ENCODE measurements at places on chromosomes 5 and 9.
A peak's percentile ranks its signal among the peaks of the same experiment; 100 is the strongest.

DNA sequence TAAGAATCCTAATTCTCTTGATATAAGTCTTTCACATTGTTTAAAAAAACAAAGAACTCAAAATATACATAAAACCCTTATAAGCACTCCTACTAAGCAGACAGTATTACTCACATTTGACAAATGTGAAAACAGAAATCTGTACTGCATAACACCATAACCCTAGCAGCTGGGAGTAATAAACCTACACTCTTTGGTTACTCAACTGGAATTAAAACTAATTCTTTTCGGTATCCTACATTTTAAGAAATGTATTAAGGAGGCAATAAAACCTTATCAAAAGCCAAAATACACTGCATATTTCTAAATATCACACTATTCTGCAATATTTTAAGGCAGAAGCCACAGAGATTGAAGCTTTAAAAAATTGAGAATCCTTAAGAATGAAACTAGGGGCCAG, 6.8 kb downstream of the AUH start:
- DNase-seq = no peak

GRCh38 chr5:103375863-103376591, 117.5 kb downstream of the MACIR start:
- DNase-seq = no peak

DNA sequence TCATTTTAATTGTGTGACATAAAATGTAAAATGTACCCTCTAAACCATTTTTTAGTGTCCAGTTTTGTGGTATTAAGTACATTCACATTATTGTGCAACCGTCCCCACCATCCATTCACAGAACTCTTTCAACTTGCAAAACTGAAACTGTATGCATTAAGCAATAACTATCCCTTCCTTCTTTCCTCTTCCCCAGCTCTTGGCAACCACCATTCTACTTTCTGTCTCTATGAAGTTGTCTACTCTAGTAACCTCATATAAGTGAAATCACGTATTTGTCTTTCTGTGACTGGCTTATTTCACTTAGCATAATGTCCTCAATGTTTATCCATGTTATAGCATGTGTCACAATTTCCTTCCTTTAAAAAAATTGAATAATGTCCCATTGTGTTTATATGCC, 142.4 kb downstream of the C9orf152 start:
- no peak for DNase-seq

DNA sequence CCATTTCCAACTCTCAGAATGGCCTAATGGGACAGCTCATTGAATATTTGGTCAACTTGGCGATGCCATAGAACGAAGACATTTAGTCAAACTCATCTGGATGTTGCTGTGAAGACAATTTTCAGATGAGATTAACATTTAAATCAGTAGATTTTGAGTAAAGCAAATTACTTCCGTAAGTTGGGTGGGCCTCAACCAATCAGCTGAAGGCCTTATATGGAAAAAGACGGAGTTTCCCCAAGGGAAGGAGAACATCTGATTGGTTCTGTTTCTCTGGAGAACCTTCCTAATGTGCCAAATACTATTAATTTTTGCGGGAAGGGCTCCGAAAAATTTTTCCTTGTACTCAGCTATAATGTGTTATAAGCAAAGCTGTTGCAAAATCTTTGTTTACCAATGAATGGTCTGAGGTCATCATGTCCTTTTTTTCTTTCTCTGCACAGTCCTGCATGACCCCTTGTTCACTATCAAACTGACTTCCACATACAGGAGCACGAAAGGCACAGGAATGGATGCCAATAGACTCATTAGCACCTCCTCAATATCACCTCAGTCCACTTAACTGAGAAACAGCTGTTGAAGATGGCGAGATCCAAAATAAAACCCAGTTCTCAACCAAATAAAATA, 27.8 kb downstream of the CRHBP start:
- no peak for DNase-seq

- DNase-seq = no peak
Observed at GRCh38 chr5:69418554-69418953, 3.6 kb downstream of the MARVELD2 start.

DNA sequence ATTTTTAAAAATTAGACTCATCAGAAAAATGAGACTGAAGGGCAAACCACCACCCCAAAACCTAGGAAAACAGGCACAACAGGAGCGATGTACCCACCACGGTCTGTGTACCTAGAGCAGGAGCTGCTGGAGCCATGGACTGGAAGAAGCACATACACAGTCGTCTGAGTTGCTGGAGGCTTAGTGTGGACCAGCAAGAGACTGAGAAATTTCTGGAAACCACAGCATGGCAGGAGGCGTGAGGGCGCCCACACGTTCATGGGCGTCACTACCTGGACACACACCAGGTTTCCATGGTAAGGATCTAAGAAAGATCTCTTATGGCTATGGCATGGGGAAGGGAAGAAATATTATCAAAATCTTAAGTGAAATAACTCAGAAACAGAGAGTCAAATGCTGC, 91.9 kb downstream of the MED10 start:
- DNase-seq = no peak

GRCh38 chr9:120944434-120944843, 17.8 kb upstream of the TRAF1 start:
- no peak for DNase-seq

DNA sequence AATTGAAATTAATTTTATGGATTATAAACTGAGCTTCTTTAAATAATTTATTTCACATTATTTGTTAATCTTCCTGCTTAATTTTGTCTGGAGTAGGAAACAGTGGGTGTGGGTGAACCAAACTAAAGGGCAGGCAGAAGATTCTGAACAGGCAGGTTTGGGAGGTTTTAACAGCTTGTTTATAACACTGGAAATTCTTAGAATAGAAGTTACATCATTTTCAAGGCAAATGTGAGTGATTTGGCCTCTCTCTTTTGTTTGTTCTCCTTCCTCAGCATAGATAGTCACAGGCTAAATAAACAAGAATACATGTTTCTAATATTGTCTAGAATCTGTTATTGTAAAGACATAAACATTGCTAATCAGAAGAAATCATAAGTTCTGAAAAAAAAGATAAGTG, 970.9 kb upstream of the NUDT12 start:
- no peak for DNase-seq

GRCh38 chr9:134538856-134539566, 102.6 kb upstream of the COL5A1 start:
- DNase-seq = no peak

DNA sequence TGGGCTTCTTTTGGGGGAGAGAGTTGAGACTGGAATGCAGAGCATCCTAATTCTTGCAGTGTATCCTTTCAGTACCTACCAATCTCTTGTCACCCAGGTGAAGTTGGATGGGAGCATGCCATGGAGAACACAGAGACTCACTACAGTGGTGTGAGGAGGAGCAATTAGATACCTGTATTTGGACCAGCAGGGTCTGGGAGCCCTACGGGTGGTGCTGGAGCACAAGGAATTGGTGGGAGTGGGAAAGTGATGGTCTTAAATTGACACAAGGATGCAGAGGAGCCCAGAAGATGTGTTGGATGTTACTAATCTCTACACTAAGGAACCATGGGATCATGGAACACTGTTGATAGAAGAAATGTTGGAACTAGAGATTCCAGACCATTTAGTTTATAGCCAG, 212.7 kb downstream of the CHSY3 start:
- DNase-seq = no peak

DNA sequence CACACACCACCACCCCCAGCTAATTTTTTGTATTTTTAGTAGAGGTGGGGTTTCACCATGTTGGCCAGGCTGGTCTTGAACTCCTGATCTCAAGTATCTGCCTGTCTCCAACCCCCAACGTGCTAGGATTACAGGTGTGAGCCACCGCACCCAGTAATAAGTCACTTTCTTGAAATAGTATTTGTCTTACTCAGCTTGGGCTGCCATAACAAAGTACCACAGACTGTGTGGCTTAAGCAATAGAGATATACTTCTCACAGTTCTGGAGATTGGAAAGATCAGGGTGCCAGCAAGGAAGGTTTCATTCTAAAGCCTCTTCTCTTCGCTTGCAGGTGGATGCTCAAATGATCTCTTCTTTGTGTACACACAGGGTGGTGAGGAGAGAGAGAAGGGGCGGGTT, 99.8 kb downstream of the ARRDC3 start:
- no peak for DNase-seq

- no peak for DNase-seq
Observed at GRCh38 chr5:33905381-33905780, 13.6 kb upstream of the ADAMTS12 start.

- no peak for DNase-seq
Observed at GRCh38 chr9:76560481-76560922, 101.5 kb downstream of the GCNT1 start.

- DNase-seq = no peak
Observed at GRCh38 chr5:40646266-40646665, 33.4 kb upstream of the PTGER4 start.

- DNase-seq = no peak
Observed at GRCh38 chr5:35269006-35269405, 38.7 kb upstream of the PRLR start.

- DNase-seq = no peak
Observed at GRCh38 chr9:93673839-93674334, 97.5 kb downstream of the PHF2 start.

DNA sequence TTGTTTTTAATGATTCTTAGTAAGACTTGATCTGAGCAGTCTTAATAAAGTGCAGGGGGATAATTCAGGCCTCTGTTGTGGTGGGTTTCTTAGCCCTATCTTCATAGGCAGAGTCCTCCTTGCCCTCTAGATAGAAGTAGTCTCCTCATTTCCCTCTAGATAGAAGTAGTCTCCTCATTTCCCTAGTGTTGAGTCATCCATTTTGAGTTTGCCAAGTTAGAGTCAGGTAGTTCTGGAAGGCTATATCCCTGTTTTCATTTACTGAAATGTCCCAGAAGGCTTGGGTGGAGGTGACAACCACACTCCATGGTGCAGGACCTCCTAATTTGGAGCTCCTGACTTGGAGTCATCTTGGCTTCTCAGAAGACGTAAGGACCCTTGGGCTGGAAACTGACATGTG, 384.6 kb downstream of the MLLT3 start:
- no peak for DNase-seq

DNA sequence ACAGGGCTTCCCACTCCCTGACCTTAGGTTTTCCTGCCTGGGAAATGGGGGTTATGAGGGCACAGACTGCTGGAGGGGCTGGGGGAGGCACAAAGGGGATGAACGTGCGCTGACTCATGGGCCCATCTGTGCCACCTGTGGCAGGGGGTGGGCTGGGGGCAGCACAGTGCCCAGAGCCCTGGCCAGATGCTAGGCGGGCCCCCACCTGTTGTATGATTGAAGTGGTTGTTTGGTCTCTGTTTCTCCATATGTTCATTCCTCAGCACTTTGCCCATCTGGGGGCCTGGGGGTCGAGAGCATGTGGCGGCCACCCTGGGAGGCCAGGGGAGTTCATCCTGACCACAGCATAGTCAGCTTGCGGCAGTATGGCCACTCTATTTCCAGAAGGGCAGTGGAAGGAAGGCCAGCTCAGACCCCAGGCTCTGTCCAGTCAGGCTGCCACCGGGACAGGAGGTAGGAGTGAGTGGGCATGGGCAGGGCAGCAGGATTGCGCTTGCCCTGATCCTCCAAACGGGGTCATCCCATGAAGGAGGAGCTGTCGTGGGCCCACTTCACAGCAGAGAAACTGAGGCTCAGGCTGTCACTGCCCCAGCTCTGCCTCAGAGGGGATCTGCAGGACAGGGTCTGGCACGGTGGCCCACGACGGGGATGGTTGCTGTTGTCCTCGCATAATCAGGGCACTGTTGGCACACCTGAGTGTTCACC, 841 bp upstream of the NINJ1 start:
- no peak for DNase-seq

DNA sequence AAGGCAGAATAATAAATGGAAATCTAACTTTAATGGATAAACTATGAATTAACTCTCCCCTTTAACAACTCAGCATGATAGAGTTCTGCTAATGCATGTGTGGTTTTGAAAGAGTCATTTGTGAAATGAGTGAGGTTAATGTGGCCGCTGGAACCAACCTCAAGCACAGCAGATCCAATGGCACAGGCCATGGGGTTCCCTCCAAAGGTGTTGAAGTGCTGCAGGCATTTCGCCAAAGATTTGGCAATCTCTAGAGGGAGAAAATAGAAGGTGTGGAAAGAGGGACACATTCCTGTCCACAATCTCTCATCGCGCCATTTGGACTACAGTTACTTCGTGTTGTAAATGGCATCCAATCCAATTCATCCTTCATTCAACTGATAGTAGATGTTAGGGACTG, 35.0 kb downstream of the AGXT2 start:
- peak; percentile 15 for DNase-seq

GRCh38 chr9:68844157-68844556, 139.1 kb downstream of the PIP5K1B start:
- DNase-seq = no peak

DNA sequence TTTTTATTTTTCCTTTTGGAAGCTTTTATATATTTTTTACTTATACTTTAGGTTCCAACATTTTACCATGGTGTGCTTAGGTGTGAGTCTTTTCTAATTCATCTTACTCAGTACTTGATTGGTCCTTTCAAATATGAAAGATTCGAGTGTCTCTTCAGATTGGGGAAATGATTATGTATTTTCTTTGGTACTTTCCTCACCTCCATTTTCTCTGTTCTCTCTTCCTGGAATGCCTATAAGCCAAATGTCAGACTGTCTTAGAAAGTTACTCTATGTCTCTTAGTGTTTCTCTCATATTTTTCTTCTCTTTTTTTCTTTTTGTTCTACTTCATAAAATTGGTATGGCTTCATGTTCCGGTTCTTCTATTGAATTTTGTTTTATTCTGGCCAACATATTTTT, 119.6 kb upstream of the SV2C start:
- DNase-seq = no peak

DNA sequence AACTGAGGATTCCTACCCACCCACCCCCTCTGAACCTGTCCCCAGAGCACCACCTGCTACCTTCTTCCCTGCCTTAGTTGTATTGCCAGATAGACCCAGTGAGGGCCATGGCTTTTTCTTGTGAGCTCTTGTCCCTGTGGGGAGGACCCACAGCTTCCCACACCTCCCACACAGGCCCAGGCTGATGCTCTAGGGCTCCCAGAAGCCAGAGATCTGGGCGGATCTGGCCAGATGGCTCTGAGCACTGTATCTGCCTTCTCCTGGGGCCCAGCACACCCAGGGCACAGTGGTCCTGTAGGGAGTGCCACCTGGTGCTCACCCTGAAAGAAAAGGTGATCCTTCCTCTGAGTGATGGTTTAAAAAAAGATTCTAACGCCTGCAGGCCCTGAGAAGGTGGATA, 131.7 kb downstream of the DAB2IP start:
- DNase-seq = no peak
